Stimulated activated CD4-positive, alpha-beta T cell treated with anti-CD3 and anti-CD28 coated beads, Interleukin-1b, Interleukin-23, amount 100 ng/mL, for 1 hour (primary cell): ENCODE measurements at places on chromosomes 6 and 20.
A peak's percentile ranks its signal among the peaks of the same experiment; 100 is the strongest.

GRCh38 chr6:39801456-39802251 lies 9.5 kb downstream of the DAAM2 start:
- DNase-seq, result no peak

DNA sequence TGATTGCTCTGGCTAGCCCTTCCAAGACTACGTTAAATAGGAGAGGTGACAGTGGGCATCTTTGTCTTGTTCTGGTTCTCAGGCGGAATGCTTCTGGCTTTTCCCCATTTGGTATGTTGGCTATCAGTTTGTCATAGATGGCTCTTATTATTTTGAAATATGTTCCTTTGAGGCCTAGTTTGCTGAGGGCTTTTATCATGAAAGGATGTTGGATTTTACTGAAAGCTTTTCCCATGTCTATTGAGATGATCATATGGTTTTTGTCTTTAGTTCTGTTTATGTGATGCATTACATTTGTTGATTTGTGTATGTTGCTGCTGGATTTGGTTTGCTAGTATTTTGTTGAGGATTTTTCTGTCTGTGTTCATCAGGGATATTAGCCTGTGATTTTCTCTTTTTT lies 9.9 kb upstream of the RNASET2 start:
- DNase-seq, result no peak

- DNase-seq, result no peak
These were observed 6.1 kb downstream of the TRIM10 start for GRCh38 chr6:30154709-30155519.

DNA sequence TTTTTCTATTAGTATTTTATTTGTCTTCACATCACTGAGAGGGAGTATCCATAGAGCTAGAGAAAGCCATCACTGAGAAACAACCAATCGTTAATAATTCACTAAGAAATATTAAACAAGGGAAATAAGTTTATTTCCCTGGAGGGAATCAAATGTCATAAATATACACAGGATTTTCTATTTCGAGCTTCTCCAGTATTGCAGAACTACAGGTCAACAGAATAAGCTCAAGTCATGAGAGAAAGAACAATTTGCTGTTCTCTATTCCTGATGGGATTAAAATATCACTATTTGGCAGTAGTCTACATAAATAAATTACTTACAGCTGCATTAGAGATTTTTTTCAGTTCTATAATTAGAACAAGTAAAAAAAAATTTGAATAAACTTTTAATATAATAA lies 2.2 kb upstream of the FAM162B start:
- no peak for DNase-seq

DNA sequence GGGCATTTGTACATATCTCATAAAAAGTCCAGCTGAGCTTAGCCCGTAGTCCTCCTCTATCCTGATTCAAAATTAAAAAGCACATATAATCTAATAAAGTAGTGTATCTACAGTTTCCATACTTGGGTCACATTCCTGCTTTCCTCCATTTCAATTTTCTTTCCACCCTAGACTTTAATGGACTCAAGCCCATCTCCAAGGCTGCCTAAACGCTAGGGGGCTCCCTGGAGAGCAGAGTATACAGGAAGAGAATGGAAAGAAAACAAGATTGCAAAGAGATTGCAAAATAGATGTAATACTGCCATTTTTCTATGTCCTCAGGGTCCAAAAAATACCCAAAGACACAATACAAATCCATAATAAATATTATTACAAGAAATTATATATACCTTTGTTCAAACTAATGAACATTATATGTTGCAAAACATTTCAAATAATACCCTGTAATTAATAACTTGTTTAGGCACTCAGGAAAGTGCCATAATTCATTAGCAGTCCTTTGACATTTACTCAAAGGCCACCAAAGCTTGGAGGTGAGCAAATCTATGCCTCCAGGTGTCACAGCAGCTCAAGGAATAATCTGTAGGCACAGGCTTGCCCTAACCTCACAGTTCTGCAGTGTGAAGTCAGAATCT lies 2.4 kb upstream of the MCM3 start:
- peak; percentile 35 for DNase-seq

DNA sequence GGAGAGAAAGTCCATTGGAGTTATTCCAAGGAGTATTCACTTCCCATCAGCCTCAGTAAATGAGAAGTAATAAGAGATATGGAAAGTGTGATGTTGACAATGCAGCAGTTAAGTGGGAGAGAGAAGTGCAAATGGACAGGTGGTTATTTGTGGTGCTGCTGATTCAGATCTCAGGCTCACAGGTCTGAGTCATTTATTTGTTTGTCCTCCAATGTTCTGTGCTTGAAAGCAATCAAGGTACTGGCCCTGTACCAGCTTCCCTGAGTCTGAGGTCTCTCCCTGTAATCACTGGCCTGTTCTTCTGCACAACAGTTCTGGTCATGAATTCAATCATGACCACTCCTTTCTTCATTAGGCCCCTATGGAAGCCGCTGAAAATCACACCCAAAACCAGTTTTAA lies 827.7 kb downstream of the MAFB start:
- DNase-seq, result no peak

DNA sequence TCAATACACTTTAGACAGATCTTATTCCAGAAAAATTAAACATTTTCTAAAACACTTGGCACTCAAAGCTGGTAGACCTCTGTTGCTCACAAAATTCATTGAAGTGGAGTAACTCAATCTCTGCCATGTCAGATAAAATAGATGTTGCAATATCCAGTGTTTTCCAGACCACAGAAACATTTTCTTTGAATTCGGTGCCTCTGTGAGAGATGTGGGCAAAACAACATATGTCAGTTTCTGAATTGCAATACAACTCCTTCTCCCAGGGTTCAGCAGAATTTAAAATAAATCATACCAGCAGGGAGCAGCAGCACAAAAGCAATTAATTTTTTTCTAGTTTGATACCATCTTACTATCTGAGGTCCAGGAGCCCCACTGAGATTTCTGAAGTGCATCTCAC lies 11.3 kb upstream of the PKHD1 start:
- no peak for DNase-seq

DNA sequence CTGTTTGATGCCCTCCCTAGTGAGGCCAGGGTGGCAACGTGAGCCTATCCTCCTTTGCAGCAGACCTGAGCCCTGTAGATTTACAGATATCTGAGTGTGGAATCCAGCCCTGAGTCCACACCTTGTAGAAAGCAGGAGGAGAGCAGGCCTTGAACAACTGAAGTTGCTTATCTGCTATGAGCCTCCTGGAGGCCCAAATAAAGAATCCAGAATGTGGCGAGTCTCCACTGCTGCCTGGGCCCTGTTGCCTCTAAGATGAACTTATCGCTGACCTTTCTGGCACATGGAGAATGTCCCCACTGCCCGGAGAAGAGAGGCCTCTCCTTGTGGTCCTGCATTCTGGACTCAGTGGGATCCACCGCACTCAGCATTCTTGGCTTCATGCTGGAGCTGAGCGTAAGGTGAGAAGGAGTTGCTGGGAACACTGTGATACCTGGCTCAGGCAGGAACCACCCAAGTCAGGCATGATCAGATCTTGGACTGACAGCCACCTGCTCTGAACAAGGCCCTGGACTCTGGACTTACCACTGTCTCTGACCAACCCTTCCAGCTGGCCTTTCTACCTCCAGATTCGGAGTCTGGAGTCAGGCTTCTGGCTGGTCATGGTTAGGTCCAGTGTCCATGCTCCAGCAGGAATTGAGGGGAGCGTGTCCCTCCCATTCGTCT lies 5.8 kb upstream of the MANBAL start:
- DNase-seq, result no peak

GRCh38 chr6:17233531-17233930 lies 47.6 kb upstream of the RBM24 start:
- DNase-seq, result no peak

GRCh38 chr20:43389211-43389610 lies 68.5 kb upstream of the SRSF6 start:
- no peak for DNase-seq

- DNase-seq, result no peak
These were observed 572.5 kb downstream of the PKHD1 start for GRCh38 chr6:51514748-51515402.

- no peak for DNase-seq
These were observed 159.6 kb upstream of the MYLIP start for GRCh38 chr6:15969236-15969778.

GRCh38 chr20:56588996-56589395 lies 40.1 kb upstream of the TFAP2C start:
- no peak for DNase-seq

- no peak for DNase-seq
These were observed 3.3 kb upstream of the EFCAB8 start for GRCh38 chr20:32855387-32855786.

DNA sequence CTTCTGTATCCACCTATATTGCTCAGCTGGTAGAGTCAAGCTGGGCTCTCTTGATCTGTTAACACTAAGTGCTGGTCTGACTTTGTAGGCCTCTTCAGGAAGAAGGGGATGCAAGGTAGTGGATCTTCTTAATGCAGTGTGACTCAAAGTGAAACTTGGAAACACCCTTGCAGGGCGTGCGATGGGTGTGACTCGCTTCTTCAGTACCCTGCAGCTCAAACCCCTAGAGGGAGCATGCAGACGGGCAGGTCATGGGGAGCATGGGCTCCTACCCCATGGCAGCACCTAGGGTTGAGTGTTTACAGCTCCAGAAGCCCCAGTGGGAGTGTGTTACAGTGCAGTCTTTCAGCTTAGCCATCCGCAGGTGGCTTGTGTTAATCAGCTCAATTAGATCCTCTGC lies 757 bp upstream of the SAMD3 start:
- peak; percentile 10 for DNase-seq

DNA sequence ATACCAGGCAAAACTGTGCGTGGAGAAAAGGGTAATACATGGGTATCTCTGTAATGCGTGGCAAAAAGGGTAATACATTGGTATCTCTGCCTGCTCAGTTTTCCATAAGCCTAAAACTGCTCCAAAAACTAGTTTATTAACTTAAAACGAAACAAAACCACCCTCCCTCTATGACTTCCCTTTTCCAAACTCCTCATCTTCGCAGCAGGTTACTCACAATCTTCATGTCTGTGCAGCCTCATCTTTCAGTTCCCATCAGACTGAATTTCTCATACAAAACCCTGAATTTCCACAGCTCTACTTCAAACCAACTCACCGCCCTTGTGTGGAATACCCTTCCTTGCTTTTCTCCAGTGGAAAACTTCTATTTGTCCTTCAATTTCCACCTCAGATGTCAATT lies 199.4 kb downstream of the PHACTR1 start:
- no peak for DNase-seq

DNA sequence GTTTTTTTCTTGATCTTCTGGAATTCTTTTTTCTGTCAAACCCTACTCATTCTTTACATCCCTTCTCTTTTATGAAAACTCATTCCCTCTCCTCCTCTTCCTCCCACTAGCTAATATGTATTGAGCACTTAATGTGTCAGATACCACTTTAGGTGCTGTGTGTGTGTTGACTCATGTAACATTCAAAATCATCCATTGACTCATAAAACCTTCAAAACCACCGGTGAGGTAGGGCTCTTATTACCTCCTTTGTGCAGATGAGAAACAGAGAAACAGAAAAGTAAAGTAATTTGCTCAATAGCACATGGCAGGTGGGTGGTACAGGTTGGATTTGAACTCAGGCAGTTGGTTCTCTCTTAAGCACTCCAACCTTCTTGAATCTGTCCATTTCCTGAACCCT lies 136.3 kb upstream of the NEDD9 start:
- no peak for DNase-seq

- DNase-seq, result no peak
These were observed 78.4 kb upstream of the JAG1 start for GRCh38 chr20:10752206-10752605.

DNA sequence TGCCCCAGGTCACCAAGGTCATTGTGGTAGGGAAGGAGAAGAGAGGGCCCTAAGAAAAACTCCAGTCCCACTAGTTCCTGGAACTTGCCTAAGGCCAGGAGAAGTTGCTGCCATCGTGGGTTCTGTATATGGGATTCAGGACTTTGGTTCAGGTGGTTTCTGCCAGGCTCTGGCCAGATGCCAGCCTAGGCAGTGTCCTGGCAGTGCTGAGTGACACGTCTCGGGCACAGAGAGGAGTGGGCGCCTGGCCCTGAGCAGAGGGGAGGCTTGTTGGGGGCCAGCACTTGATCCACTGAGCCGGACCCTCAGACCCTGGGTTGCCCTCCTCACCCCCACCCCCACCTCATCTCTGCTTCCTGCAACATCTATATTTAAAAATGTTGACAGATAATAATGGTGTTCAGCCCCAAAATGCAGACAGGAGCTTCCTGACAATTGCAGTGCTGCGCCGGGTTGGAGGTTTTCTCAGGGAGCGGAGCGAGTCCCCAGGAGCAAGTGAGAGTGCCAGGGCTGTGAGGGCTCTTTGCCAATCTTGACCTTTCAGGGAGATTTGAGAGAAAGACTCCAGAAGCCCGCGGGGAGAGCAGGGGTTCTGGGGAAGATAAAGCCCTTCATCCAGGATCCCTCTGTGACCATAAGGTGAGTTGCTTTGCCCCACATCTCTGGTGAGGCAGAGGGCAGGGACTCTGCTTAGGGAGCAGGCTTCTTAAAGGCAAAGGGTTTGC lies 71.9 kb downstream of the PHACTR3 start:
- DNase-seq, result no peak

DNA sequence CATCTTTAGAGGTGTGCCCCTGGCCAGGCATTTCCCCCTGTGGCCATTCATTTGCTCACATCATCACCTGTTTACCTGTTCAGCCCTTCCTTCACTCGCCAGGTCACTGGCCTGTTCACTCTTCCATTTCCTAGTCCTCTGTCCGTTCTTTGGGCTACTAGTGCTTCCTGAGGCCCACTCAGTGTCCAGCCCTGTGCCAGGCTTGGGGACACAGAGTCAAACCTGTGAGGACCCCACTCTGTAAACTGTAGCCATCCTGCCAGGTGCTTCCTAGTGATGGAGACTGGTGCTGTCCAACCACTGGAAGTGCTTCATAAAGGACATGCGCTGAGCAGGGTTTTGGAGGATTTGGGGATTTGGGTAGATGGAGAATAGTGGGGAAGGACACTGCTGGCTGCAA lies 3.5 kb downstream of the DLGAP4 start:
- DNase-seq, result no peak

DNA sequence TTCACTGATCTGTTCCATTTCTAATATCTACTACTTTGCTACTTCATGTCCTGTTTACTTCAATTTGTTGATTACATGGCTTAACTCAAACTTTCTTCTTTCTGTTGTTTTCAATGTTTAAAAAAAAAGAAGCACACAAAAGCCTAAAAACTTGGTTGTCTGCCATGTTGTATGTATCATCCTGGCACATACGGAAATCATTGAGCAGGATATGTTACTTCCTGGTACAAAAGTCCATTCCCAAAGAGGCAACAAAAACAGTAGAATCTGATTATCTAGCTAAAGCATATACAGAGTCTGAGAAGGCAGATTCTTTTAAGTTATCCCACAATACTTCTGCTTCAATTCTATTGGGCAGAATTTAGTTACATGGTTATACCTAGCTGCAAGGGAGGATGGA lies 14.5 kb upstream of the COL12A1 start:
- no peak for DNase-seq
